ENCODE measurements at places on chromosomes 4 and X.

GRCh38 chr4:100960232-100960631 is 387.1 kb downstream of the PPP3CA start:
- no peak for DNase-seq

- DNase-seq, result no peak
These were observed 177.1 kb upstream of the MID1 start for GRCh38 chrX:10797466-10797865.

DNA sequence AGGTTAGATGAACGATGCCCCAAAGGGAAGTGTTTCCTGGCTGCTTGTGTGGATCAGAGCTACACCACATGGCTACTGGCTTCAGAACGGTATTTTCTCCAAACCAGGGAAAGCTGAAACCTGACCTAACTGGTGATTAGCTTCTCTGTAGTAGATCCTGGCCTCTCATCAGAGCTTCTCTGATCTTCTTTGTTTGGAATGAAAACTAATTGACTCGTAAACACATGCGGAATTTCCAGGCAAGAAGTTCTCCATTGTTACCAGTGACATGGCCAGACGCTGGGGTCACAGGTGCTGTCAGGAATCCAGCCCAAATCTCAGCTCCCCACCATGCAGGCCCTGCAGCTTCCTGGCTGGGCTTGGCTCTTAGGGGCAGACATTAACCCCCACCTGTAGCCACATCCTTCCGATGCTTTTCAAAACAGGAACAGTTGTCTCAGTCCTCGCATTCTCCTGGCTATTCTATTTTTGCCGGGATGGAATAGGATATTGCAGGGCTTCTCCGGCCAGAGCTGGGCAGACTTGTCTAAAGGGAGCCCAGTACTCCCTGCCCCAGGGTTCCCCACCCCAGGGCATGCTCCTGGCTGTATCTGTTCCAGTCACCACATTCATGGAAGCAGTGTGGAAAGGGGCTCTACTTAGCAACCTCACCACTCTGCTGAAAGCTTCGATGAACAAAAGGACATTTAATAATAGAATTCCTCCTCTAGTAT is 305.4 kb upstream of the F9 start:
- DNase-seq, result no peak

GRCh38 chr4:138103597-138104283 is 138.4 kb downstream of the SLC7A11 start:
- DNase-seq, result no peak

GRCh38 chrX:14916017-14916674 is 42.9 kb downstream of the MOSPD2 start:
- no peak for DNase-seq

- no peak for DNase-seq
These were observed 7.0 kb downstream of the STBD1 start for GRCh38 chr4:76313547-76313946.

Measured in stimulated activated CD8-positive, alpha-beta memory T cell treated with anti-CD3 and anti-CD28 coated beads, Interleukin-12 subunit alpha, Interleukin-12 subunit beta, amount 100 ng/mL, for 4 hours (primary cell).